Left ventricle myocardium inferior (tissue), 1 donor: ENCODE measurements at places on chromosomes 7 and 10. TPM values are rescaled to one million over a fixed set of nuclear protein-coding genes. Genes with fewer than 3 reads are reported as not detected.

- peaks cover 43% of the 10 kb centered on the region for H3K36me3 ChIP-seq
- H3K4me3 ChIP-seq, result peak overlapping the region; percentile 78
- H3K27ac ChIP-seq, result peak overlapping the region; percentile 94
- peaks cover 12% of the 10 kb centered on the region for H3K27me3 ChIP-seq
- DNase-seq, result peak; percentile 77
- peaks cover 63% of the 10 kb centered on the region for H3K4me1 ChIP-seq
These were observed 918 bp downstream of the CALHM2 start for GRCh38 chr10:103451091-103451813.

GRCh38 chr7:101560856-101561255, 68.2 kb downstream of the MYL10 start:
- no peaks in the 10 kb centered on the region for H3K36me3 ChIP-seq
- H3K4me3 ChIP-seq, result no peak overlapping the region
- no peak overlapping the region for H3K27ac ChIP-seq

- H3K27me3 ChIP-seq, result no peaks in the 10 kb centered on the region
- peaks cover 4% of the 10 kb centered on the region for H3K4me1 ChIP-seq
- H3K27ac ChIP-seq, result no peak overlapping the region
These were observed 15.7 kb downstream of the PPP3CB start for GRCh38 chr10:73480158-73480557.

- no peak for DNase-seq
- no peaks in the 10 kb centered on the region for H3K36me3 ChIP-seq
- H3K4me3 ChIP-seq, result no peak overlapping the region
These were observed 19.8 kb upstream of the KDM7A start for GRCh38 chr7:140196361-140197217.

The UNCX gene
- not detected for total RNA-seq

- no peak for DNase-seq
- no peaks in the 10 kb centered on the region for H3K36me3 ChIP-seq
- H3K27ac ChIP-seq, result no peak overlapping the region
- H3K4me1 ChIP-seq, result no peaks in the 10 kb centered on the region
- H3K27me3 ChIP-seq, result no peaks in the 10 kb centered on the region
These were observed 70.6 kb upstream of the AKR1E2 start for GRCh38 chr10:4755286-4755989.

The ASB13 gene
- total RNA-seq, result 15.6 TPM

The AZGP1 gene
- 85.5 TPM for total RNA-seq

DNA sequence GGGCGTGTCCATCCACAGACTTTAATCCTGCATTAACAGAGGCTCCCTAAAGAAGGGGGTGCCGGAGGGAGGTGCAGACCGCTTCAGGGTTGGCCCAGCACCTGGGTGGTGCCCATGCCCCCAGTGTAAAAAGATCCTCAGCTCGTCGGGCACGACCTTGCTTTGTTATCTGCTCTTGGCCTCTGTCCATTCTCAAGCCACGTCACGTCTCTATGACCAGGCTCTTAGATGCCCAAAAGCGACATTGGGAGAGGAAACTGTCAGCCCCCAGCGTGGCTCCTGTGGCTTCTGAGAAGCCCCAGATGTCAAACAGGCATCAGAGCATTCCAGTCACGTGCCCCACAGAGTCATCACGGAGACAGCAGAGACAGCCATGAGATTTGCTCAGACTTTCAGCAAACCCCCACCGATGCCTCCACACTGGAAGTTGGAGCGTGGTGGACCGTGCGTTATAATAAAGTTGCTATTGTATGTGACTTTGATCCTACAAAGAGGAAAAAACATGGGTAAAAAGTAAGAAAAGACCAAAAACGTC, 55.5 kb downstream of the PTPRN2 start:
- no peaks in the 10 kb centered on the region for H3K4me1 ChIP-seq
- no peak overlapping the region for H3K4me3 ChIP-seq
- H3K36me3 ChIP-seq, result no peaks in the 10 kb centered on the region

The ACSM6 gene
- total RNA-seq, result not detected

DNA sequence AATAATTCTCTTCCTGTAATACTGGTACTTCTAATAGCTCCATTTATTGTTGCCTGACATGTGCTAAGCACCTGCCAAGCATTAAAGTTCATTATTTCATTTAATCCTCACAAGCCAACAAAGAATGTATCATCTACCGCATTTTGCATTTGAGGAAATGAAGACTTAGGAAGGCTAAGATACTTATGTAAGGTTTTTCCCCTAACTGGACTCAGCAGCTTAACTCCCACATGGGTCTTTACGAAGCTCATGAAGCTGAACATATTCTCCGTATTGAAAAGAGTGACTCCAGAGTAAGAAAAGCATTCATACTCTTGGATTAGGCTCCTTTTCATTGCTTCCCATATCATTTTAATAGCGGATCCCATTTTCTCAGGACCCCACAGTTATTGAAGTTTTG, 155.7 kb upstream of the TMEM72 start:
- peaks cover 6% of the 10 kb centered on the region for H3K4me1 ChIP-seq
- DNase-seq, result no peak
- H3K4me3 ChIP-seq, result no peak overlapping the region
- no peaks in the 10 kb centered on the region for H3K27me3 ChIP-seq
- no peaks in the 10 kb centered on the region for H3K36me3 ChIP-seq
- no peak overlapping the region for H3K27ac ChIP-seq

DNA sequence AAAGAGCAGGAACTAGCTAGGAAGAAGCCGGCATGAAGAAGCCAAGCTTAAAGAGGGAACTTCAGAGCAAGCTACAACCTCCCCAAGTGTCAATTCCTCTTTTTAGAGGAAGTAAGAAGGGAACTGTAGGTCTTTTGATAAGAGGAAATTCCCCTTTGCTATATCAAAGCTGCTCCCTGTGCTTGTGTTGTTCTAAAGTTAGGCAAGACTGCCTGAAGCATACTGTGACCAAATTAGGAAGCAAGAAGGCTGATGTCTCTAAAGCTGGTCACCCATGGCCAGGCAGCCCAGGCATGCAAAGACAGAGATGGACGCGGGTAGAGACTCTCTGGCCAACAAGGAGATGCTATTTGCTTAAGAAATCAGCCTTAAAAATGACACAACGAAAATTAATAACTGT, 87.9 kb downstream of the RNF216 start:
- H3K4me3 ChIP-seq, result peak overlapping the region; percentile 52
- H3K27ac ChIP-seq, result peak overlapping the region; percentile 92
